SK-N-SH (cell line): ENCODE measurements at places on chromosomes 3 and 15. TPM values are rescaled to one million over a fixed set of nuclear protein-coding genes. Genes with fewer than 3 reads are reported as not detected.
A peak's percentile ranks its signal among the peaks of the same experiment; 100 is the strongest.

DNA sequence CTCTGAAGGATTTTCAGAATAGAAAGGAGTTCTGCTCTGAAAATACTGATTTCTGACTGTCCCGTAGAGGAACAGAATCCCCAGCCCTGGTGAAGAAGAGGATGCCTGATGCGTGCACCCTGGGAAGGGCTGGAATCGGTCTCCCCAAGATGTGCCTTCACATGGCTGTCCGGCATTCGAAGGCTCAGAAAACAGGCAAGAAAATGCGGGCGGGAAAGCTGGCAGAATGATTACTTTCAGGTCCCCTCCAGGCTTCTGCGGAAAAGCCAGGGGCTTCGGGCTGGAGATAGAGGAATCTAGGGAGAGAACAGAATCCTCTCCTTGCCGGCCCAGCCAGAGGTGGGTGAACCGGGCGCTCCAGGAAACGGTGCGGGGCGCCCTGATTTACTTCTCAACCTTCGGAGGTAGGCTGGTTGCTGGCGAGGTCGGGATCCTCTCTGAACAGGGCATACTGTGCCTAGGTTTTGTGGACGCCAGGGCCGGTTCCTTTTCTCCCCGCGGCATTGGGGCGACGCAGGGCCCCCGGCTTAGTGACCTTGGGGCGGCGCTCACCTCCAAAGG, 2.5 kb downstream of the FOXL2NB start:
- DNase-seq: peak; percentile 45

DNA sequence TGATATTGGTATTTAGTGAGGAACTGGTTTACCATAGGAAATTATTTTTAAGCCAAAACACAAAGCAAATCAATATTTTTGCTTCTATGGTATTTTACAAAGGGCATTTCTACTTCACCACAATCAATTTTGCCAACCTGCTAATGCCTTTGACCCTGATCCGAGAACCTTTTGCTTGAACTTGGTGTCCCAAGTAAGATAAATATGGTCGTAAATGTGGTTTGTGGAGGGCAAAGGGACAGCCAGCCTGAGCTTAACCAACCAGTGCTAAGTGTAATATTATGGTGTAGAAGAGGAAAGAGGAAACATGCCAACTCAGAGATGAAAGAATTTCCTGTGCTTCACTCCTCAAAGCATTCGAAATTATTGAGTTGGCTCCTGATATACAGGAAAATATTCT, 148.4 kb downstream of the C3orf38 start:
- no peak for DNase-seq

- no peak for DNase-seq
These were observed 331.0 kb upstream of the RARB start for GRCh38 chr3:25097023-25097422.

GRCh38 chr3:189974359-189974758, 146.3 kb downstream of the P3H2 start:
- DNase-seq: no peak

Gene DNAJB8
- polyA plus RNA-seq: not detected in 2 replicates

Gene ZCWPW2
- polyA plus RNA-seq: 0.13 and 0.15 TPM in 2 replicates

Gene TRIM42
- not detected in 2 replicates for polyA plus RNA-seq

Gene AAGAB
- 24.9 and 32.8 TPM in 2 replicates for polyA plus RNA-seq
